Fibroblast of pulmonary artery (primary cell): ENCODE measurements at places on chromosomes 13 and 19.

- DNase-seq: no peak
Observed at GRCh38 chr19:15113245-15114152, 6.3 kb downstream of the SYDE1 start.

- DNase-seq: no peak
Observed at GRCh38 chr13:103759361-103759760, 693.1 kb upstream of the SLC10A2 start.

DNA sequence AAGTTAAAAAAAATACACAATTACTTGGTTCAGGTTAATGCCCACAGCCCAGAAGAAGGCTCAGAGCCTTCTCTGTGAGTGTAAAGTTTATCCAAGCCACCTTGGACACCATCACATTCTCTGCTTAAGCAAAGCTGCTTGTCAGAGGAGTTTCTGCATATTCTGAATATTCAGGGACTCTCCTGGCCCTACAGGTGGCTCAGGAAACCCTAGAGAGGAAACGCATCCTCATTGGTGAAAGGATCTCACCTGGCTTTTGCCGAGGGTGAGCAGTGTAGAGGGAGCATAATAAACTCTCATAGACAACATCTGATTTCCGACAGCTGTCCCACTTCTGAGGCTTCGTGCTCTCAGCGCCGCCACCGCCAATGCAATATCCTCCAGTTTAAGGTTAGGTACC, 239.9 kb upstream of the TSHZ3 start:
- no peak for DNase-seq

DNA sequence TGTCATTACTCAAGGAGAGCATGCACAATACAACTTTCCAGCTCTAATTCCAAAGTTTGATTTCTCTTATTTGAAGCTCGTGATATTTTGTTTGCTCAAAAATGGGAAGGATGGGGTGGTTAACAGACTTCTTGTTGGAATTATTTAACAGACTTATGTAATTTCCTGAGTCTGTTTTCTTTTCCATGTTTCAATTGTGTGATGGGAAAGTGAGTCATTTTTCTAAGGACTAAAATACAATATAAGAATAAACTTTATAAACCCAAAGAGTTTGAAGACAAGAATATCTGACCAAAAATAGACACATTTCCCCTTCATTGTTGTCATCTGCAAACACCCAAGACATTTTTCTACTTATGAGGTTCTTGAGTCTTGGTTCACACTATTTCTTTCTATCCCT, 211.8 kb upstream of the SLITRK5 start:
- DNase-seq: no peak

GRCh38 chr13:88932950-88933349, 1261.8 kb downstream of the SLITRK5 start:
- DNase-seq: no peak

DNA sequence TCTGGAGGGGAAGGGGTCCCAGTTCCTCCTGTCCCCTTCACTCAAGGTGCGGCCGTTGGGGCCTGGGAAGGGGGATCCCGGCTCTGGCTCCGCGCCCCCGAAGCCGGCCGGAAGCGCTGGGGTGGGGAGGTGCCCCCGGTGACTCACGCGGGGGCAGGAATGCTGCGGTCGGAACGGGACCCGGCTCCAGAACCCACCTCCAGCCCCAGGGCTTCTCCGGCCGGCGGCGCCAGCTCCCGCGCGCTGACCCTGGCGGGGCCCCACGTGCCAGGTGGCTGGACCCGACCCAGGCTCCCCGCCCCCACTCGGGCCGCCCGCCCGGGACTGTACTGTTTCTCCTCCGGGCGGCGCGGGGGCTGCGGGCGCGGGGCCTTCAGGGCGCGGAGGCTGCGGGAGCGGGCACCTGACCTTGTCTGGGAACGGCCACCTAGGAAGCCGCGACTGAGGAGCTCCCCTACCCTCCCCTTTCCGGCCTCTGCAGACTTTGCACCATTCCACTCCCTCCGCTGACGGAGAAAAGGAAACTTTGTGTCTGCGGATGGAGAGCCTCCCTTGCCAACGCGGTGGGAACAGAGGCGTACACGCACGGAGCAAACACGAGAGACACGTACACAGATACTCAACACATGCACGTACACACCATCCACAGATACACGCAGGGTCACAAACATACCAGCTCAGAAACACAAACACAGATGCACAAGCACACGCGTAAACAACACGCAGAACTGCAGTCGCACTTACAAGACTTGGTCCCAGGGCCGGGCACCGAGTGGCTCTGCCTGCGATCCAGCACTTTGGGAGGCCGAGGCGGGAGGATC, 7.2 kb downstream of the AXL start:
- DNase-seq: peak; percentile 92

GRCh38 chr13:25324100-25324499, 22.7 kb downstream of the NUP58 start:
- no peak for DNase-seq

GRCh38 chr13:20891034-20891433, 11.5 kb downstream of the XPO4 start:
- no peak for DNase-seq

GRCh38 chr13:68719815-68720214, 1387.8 kb upstream of the ATXN8OS start:
- DNase-seq: no peak

DNA sequence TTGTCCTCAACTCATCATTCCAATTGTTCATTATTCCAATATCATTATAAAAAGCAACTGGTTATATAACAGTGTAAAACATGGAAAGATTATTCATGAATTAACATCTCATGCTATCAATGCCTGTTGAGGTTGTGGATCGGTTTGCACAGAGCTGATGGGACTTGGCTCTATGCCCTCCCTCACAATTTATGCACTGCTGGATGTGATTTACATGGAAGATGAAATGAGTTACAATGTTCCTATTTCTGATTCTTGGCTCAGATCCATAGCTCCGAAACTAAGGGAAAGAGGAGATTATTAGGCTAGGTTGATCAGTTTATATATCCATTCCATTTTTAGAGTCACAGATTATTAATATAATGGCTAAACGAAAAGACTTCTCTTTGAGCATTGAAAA, 38.6 kb downstream of the SCEL start:
- no peak for DNase-seq

DNA sequence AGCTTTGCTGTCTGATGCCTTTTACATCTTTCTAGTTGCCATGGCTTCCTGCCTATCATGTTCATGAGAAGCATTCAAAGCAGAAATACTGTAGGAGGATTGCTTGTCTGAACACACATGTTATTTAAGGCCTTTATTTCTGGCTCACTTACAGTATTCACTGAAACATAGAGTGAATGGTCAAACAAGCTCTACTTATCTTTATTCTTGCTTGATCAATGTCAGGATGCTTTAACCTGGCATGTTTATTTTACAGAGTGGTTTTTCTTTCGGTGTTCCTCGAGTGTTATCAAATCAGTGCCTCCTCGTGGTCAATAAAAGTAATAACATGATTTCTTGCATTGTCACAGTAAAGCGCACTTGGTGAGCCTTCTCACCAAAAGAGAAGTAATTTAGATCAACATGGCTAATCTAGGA, 73.5 kb upstream of the PCDH17 start:
- DNase-seq: peak; percentile 11

DNA sequence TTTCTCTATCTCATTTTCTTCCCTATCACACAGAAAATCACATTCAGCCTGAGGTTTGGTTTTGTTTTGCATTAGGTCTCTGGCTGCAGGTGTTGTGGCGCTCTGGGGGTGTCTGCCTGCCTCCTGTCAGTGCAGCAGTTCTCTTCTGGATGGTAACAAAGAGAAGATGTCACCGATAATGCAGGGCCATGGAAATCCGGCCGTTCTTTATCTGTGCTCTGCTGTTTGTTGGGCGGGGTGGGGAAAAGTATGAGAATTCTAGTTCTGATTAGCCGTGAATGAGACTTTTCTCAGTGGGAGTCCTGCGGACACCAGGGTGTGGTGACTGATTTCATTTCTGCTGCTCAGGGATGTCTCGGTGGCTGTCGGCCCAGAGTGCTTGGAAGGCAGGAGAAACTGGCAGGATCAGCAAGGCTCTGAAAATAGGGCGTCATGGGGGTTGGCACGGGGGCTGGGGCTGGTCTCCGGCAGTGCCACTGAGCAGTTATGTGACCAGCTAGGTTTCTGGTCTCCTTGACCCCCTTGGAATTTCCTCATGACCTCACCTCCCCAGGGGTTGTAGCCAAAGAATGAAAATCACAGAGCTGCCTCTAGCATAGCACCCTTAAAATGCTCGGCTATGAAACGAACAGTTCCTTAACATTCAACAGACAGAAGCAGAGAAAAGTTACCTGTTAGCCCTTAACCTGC, 5.0 kb downstream of the RNF113B start:
- DNase-seq: peak; percentile 33

GRCh38 chr19:522726-523125, 8.8 kb upstream of the CDC34 start:
- no peak for DNase-seq

DNA sequence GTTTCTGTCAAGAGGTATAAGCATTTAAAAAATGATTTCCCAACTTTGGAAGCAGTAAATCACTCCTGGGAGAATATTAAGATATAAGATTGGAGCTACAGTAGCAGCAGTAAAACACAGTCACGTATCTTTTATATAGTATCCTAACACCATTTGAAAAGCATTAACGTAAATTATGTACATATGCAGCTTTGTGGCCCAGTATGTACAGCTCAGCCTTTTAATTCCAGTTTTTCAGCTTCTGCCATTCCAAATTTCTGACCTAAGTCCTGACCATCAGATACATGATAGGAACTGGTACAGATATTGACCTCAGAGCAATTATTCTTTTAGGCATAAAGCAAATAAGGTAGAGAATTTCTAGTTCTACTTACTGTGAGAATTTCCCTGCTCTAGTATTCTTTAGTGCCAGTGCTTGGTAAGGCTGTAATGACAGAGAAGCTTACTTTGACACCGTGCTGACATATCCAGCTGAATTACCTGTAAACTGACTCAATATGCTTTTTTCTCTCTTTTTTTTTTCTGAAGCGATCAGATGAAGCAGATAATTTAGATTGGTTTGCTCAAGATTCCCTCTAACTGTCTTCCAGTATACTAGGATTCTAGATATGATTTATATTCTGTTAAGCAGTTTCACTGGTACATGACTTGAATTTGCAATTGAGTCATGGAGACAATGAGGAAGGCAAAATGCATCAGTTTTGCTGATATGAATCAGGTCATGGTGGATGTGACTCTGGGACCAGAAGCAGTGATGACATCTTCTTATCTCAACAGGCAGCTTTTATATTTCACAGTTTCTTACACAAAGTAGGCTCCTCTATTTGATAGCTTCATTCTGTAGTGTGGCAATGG, 703.6 kb downstream of the SLITRK6 start:
- no peak for DNase-seq

- no peak for DNase-seq
Observed at GRCh38 chr13:103184413-103184812, 118.2 kb upstream of the SLC10A2 start.

GRCh38 chr19:16457195-16457953, 14.4 kb downstream of the EPS15L1 start:
- DNase-seq: peak; percentile 53

GRCh38 chr13:37488726-37489125, 109.8 kb downstream of the POSTN start:
- DNase-seq: peak; percentile 36
